ENCODE measurements at places on chromosomes 11 and 22. TPM values are rescaled to one million over a fixed set of nuclear protein-coding genes. Genes with fewer than 3 reads are reported as not detected.

- DNase-seq = peak; percentile 82
Observed at GRCh38 chr11:62555464-62556107, 9.0 kb upstream of the AHNAK start.

The B3GAT1 gene
- total RNA-seq = 1.4 TPM

DNA sequence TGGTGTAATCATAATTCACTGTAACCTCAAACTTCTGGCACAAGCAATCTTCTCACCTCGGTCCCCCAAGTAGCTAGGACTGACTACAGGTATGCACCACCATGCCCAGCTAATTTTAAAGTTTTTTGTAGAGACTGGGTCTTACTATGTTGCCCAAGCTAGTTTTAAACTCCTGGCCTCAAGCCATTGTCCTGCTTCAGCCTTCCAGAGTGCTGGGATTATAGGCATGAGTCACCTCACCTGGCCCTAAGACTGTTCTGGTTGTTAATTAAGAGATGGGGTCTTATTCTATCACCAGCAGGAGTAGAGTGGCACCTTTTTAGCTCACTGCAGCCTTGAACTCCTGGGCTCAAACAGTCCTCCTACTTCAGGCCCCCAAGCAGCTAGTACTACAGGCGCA, 52.0 kb upstream of the DEPDC7 start:
- no peak for DNase-seq

DNA sequence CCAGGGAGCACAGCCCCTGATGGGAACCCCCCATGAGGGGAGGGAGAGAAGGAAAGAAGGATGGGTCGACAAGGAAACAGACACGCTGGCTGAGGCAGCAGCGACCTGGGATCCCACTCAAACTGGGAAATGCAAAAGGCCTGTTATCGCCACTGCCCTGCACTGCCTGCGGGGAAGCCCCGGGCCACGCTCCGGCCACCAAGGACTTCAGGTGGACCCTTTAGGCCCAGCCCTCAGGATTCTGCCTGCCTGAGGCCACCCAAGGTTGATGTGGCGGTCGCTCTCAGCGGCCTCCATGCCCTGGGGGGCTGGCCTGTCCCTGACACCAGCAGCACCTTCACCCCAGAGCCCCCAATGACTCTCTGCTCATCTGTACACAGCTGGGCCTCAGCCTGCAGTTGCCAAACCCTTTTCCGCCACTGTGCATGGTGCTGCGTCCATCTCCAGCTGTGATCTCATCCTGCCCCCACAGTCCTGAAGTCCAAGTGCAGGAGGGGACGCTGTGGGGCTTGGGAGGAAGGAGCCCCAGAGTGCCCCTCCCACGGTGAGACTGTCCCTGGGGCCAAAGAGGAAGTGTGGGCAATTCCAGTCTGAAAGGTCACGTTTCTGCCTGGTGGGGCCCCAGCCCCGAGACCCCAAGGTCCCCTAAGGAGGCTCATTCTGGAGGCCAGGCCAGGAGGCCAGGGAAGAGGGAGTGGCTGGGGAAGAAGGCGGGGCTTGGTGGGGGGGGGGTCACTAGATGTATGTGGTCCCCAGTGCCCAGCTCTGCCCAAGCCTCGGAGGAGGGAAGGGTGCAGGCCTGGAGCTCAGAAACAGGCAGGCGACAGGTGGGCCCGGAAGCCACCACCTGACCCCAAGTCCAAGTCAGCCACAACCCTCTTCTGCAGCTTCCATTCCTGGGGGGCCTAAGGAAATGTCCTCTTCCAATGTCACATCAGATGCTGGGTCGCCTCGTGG, 31.6 kb downstream of the OSBPL5 start:
- no peak for DNase-seq
